Stimulated activated CD8-positive, alpha-beta memory T cell treated with anti-CD3 and anti-CD28 coated beads, Interleukin-7, amount 100 ng/mL, for 1 hour (primary cell): ENCODE measurements at places on chromosomes 3 and 15.
A peak's percentile ranks its signal among the peaks of the same experiment; 100 is the strongest.

DNA sequence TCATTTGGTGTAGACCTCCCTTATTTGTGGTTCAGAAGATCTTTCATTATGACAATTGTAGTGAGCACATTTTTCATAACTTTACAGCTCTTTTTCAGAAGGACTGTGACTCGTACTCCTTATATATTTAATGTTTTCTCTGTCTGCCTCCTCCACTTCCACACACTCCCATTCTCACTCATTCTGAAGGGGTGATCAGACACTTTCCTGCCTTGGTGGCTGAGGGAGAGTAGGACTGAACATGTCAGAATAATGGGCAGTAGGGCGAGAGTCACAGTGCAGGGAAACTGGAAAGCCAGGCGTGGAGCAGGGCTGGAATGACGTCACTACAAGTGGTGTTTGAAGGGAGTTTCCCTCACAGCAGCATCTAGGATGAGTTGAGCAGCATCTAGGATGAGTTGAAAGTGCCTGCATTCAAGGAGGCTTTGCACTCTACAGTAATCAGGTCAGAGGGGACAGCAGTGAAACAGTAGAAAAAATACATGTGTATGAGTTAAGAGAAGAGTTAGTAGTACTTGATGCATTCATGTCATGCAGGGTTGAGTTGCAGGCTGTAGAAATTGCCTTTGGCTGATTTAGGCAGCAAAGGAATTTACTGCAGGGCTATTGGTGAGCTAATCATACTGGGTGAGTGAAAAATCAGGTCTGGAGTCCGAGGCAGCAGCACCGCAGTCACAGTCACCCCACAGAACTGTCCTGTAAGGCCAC, 36.3 kb upstream of the FBXL22 start:
- DNase-seq = no peak

DNA sequence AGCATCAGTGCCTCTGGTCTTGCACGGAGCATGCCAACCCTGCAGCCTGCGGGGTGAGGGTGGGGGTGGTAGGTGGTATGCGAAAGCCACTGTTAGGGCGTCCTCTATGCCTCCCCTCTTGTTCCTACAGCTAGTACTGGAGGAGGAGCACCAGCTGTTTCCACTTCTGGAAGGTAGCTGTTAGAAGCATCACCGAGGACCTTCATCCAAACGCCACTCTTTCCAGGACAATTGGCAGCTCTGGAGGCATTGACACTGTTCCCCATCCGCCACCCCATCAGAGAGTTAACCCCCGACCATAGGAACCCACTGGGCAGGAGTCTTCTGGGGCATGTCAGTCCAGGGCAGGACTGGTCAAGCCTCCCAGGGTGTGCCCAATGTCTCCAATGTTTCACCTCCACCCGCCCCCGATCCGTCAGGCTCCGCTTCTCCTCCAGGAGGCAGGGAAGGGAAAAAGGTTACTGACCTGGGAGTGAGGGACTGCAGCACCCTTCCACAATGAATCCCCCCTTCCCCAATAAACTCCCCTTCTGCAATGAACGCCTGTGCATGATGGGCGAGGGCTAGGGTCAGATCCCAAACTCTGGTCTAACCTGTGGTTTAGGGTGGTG, 487 bp downstream of the DUOX2 start:
- DNase-seq = no peak

GRCh38 chr3:99607151-99607550, 31.2 kb upstream of the COL8A1 start:
- no peak for DNase-seq

DNA sequence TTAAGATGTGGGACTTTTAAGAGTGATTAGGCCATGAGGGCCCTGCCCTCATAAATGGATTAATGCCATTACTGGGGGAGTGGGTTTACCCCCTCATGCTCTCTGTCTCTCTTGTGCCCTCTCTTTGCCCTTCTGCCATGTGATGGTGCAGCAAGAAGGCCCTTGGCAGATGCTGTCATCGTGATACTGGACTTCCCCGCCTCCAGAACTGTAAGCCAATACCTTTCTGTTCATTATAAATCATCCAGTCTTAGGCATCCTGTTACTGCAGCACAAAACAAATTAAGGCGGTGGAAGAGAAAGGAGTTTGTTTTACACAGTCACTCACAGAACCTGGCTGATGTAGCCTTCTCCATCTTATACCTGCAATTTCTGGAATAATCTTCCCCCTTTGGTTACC, 360.3 kb upstream of the TBL1XR1 start:
- DNase-seq = no peak

DNA sequence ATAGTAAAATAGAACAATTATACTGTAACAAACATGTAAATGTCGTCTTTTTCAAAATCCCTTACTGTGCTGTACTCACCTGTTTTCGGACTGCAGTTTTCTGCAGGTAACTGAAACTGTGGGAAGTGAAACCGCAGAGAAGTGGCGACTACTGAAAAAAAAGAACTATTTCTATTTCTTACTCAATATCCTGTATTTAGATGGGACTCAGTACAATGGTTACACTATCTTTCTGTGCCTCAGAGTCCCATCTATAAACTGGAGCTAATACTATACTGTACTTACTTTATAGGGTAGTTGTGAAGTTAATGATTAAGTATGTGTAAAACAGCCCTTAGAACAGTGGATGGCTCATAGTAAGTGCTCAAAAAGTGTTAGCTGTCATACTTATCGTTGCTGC, 14.3 kb upstream of the P2RY12 start:
- no peak for DNase-seq

DNA sequence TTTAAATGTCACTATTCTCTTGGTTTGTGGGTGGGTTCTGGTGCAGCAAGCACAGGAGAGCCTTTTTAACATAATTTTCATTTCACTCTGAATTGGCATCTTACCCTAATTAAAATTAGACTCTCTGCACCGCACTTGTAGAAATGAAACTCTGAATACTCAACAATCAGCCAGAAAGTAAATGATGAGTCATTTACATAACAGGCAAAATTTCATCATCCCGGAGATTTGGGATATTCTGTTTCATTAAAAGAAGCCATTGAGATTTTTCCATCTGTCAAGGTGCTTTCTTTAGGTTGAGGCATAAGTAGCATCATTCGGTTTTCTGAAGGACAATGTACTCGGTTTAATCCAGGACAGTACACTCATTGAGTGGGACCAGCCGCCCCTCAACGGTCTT, 111.0 kb downstream of the RFTN1 start:
- no peak for DNase-seq

DNA sequence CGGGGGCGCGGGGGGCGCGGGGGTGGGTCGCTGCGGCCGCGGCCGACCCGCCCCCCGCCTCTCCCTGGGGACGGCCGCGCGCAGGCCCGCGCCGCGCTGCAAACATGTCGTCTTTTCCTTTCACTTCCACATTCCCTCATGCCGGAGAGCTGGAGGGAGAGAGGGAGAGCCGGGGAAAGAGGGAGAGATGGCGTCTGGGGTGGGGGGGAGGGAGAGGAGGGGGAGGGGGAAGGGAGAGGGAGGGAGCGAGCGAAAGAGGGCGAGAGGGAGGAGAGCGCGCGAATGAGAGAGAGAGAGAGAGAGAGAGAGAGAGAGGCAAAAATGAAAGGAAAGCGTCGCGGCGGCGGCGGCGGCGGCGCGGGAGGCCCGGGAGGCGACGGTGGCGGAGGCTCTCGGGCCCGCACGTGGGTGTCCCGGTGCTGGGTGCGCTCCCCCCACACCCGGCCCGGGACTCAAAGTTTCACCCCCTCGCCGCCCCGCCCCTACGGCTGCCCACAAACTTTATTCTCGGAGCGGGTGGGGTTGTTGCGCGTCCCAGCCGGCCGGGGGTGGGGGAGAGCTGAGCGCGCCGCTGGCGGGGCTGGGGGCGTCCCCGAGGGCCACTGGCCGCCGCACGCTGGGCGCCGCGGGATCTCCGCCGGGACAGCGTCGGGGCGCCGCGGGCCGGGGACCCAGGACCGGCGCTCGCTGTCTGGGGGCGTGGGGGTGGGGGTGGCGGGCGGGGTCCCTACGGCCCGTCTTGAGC, 731 bp downstream of the ZNF710 start:
- peak; percentile 21 for DNase-seq

GRCh38 chr3:177760803-177761202, 563.5 kb upstream of the TBL1XR1 start:
- no peak for DNase-seq

DNA sequence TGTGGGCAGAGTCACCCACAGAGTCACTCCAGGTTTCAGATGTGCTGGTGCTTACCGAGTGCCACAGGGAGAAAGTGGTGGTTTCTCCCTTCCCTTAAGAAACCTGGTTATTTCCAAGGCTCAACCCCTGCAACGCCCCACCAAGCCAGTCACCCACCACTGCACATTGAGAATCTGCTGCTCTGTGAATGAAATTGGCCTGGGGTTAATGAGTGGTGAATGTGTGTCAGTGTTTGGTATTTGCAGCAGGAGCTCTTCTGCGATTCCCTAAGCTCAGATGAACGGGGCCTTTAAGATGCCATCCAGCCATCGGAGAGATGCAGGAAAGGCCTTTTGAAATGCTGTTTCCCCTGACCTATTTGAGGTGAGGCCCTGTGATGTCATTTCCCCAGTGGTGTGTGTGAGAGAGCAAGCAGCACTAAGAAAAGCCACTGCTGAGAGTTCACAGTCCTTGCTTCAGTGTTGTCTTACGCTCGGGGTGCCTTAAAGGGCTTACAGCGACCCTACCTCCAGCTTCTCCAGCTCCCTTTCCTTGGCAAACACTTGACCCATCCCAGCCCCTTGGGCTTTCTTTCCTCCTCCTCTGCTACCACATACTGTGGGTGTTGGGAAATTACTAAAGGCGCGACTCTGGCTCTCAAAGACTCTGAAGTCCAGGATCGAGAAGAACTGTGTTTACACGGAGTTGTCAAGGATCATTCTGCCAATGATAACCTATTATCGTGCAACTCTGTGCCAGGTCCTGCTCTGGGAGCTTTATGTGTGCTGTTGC, 68.9 kb downstream of the SMAD3 start:
- DNase-seq = peak; percentile 34
